ENCODE measurements at places on chromosomes 2 and 18.

- DNase-seq = no peak
These were observed 103.8 kb downstream of the GAREM1 start for GRCh38 chr18:32366586-32367538.

GRCh38 chr2:96207073-96207773, 1.4 kb downstream of the STARD7 start:
- no peak for DNase-seq

GRCh38 chr2:59025157-59025757, 784.1 kb upstream of the FANCL start:
- no peak for DNase-seq

GRCh38 chr2:96637385-96638143, 548 bp downstream of the KANSL3 start:
- no peak for DNase-seq

- DNase-seq = no peak
These were observed 1.1 kb downstream of the HPCAL1 start for GRCh38 chr2:10303694-10304378.

DNA sequence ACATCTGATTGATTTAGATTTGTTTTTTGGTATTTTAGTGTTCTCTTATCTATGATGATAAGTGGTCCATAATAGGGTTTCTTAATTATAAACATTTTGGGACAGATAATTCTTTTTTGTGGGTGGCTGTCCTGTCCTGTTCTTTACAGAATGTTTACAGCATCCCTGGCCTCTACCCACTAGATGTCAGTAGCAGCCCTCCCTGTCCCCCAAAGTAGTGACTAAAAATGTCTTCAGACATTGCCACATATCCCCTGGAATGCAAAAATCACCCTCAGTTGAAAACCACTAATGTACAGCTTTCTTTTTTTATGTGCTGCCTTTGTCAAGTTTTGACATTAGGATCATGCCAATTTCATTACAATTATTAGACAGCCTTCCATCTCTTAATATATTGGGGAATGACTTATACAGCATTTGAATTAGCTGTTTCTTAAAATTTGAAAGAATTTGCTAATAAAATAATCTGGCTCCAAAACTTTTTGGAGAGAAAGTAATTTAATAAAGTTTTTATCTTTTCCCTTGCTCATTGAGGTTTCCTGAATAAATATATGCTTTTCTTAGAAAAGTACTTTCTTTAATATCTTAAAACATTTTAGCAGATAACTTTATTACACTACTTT, 19.5 kb downstream of the WIPF1 start:
- DNase-seq = no peak

- DNase-seq = no peak
These were observed 710.4 kb downstream of the RNF144A start for GRCh38 chr2:7627583-7627982.

DNA sequence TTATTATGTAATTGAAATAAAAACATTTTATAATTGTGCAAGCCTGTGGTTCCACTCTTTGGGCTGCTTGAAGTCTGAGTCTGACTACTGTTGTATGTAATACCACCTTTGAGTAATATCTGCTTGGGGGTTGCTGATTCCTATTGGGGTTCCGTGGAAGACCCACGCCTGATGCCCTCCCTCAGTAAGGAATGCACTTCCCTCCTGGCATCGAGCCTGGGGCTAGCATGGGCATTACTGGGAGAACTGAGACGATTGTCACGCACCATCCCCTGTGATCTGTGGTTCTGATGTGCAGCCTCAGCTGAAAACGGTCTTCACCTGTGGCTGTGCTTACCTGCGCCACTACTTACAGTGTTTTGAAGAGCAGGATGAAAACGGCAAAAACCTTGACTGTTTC, 32.7 kb upstream of the RBM44 start:
- DNase-seq = no peak

DNA sequence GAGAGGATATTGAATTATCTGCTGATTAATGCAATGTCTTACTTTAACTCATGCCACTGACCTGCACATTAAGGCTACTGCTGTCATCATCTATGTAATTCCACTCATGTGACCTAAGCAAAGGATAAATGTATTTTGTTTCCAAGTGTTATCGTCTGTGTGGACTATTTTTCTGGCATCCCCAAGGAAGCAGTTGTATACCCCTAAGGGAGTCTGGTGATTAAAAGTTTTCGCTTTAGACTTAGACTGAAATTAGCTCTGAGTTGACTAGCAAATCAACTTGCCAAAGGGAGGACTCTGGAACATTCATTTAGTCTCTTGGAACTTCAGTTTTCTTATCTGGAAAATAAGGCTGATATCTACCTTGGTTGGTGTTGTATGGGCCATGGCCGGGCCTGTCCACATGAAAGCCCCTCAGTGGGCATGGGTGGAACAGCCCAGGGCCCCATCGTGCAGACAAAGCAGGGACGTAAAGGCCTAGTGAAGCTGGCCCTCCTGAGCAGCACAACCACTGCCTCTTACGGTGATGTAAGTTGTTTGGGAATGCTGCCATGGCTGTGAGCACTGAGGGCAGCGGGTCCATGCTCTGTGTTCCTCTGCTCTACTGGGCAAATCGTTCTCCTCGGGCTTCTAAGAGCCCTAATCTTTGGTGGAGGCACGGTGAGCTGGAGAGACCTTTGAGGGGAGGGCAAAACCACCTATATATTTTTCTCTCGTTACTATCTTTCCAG, 144.4 kb upstream of the RNF152 start:
- no peak for DNase-seq

- DNase-seq = no peak
These were observed 31.4 kb upstream of the AGAP1 start for GRCh38 chr2:235462415-235462790.

- no peak for DNase-seq
These were observed 42.3 kb downstream of the SFT2D3 start for GRCh38 chr2:127743477-127744026.

- DNase-seq = no peak
These were observed 47.1 kb downstream of the IKZF2 start for GRCh38 chr2:213104092-213104902.

DNA sequence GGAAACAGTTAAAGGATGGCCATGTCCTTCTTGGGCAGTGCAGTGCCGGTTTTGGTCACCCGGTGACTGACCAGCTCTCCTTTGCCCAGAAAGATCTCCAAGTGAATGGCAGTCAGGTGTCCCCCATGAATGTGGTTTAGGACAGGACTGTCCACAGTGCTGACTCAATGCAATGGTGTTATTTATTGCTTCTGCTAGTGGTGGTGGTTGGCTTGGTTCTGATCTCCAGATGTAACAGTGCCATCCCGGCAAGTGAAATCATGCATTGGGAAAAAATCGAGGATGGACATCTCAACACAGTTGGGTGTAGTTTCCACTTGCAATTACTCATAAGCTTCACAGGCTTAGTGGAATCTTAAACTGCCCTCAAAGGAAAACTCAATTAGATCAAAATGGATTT, 81.9 kb downstream of the TGOLN2 start:
- no peak for DNase-seq

DNA sequence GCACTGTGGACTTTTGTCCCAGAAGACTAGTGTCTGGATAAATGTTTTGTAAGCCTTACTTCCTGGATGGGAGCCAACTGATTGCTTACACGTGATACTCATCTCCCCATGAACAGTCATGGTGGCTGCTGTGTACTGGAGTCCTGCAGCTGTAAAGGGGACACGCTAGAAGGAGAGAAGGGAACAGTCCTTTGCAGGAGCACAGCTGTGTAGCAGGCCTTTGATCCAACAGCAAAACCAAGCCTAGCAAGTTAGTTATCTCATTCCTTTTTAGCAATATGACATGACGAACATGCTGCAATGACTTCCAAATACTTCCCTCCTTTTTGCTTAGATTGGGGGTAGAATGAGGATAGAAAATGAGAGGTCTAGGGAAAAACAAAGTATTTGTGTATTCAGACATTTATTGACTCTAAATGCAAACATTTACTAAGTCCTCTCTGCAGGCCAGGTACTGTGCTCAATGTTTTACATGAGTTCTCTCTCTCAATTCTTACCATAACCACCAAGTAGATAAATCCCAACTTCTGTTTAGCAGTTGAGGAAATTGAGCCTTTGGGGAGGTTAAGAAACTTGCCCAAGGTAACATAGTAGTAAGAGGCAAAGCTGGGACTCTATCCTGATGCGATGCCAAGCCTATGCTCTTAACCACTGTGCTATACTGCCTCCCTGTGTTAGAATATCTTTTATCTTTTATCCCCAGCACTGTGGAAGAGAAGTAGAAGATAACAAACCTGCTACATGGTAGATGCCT, 55.4 kb upstream of the CD28 start:
- no peak for DNase-seq

- DNase-seq = no peak
These were observed 815 bp downstream of the GMCL1 start for GRCh38 chr2:69830045-69830905.

DNA sequence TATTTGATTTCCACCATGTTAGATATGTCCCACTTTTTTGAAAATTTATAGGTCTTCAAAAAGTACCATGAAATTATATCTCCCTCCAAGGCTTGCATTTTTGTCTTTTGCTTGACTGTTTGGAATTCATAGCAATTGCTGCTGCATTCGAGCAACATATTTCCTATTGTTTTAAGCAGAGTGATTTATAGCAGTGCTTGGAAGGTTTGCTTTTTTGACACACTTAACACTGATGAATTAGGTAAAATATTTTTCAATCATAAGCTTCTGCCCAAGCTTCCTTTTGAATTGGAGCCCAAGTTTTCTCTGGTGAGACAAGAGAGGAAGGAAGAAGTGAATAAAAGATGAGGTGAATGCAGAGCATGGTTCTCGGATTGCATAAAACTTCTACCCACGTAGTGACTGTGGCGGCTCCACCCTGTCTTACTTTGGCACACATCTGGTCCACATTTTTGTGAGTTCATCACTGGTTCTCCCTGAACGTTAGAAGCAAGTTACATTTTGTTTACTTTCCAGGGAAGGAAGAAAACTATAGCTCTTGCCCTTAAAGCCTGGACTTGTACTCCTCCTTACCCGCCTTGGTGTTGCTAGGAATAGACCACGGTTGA, 667.0 kb downstream of the TSN start:
- DNase-seq = no peak

DNA sequence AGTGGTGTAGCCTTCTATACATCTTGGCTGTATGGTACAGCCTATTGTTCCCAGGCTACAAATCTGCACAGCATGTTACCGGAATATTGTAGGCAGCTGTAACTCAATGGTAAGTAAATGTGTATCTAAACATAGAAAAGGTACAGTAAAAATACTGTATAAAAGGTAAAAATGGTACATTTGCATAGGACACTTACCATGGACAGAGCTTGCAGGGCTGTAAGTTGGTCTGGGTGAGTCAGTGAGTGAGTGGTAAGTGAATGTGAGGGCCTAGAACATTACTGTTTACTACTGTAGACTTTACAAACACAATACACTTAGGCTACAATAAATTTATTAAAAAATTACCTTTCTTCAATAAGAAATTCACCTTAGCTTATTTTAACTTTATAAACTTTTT, 3.7 kb upstream of the MRPS9 start:
- DNase-seq = no peak

GRCh38 chr2:182642328-182642727, 73.7 kb upstream of the DNAJC10 start:
- DNase-seq = no peak

GRCh38 chr18:57925706-57926105, 118.3 kb upstream of the NEDD4L start:
- DNase-seq = no peak

GRCh38 chr2:22901471-22902179, 483.4 kb upstream of the KLHL29 start:
- no peak for DNase-seq

DNA sequence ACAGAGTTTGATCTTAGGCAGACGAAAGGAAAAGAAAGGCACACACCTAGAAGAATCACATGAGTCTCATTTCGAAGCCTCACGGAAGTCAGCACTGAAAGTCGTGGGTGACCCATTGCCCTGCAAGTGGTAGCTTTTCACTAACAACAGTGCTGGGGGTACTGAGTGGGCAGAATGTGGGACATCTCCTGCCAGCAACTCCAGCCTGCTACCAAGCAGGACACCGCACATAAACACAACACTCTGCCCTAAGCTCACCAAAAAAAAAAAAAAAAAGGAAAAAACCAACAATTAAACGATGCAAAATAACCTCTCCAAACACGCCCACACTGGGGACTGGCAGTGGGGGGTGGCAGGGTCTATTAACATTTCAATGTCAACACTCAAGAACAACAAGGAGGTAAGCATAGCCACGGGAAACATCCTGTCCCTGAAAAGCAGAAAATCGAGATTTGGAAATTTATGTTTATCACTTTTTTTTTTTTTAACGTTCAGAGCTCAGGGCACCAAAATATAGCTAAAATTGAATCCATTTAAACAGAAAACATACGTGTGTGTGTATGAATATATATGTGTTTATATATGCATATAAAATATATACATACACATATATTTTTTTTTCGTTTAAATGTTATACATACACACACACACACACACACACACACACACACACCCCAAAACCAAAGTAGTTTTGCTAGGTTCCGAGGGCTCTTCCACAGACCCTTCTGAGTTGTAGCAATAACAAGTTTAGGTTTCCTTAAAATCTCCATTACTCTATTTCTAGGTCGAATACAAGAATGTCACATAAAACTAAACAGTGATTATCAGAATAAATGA, 2.2 kb downstream of the INO80D start:
- DNase-seq = no peak

GRCh38 chr18:79935098-79935480, 16.4 kb downstream of the SLC66A2 start:
- DNase-seq = no peak

DNA sequence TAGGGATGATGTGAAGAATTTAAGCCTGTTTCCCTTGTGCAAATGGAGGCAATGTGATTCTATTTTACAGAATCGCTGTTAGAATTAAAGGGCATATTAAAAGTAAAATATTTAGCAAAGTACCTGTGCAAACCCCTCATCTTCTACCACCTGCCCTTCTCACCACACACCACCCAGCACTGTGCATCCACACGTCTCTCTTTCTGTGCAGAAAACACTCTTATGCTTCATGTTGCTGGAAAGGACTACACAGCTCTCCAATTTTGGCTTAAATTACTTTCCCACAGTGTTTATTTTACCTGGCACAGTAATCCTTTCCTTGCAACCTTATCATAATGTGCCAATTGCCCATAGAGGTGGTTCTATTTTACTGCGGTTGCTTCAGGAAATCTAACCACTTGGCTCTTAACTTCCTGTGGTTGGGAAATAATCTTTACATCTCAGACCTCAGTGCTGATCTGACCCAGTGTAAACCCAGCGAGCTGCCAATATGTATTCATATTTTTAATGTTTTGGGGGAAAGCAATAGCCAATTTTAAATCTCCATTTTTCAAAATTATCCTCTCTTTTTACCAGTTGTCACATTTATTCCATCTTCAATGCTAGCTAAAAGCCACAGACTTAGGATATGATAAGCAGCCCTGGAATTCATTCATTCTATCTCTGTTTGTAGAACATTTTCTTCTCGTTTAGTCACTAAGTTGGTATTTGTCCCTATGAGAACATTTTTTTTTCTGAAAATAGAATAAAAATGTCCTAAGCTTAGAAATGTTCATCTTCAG, 250.9 kb downstream of the DSEL start:
- no peak for DNase-seq

DNA sequence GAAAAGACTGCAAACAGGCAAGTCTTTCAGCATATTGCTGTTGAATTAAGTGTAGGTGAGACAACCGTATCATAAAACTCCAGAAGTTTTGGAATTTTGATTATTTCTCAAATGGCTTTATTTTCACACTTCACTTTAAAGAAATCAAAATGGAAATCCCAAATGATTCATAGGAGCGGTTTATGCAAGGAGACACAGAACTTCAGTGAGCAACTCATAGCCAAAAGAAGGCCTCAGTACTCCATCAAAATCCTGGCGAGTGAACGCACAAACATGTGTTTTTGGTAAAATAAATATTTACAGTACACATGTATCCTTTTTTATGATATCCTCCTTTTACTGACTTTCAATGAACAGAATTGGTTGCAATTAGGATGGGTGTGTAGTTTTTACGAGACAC, 140.4 kb upstream of the APCDD1 start:
- no peak for DNase-seq
